ENCODE measurements at places on chromosomes 6 and 20.
A peak's percentile ranks its signal among the peaks of the same experiment; 100 is the strongest.

- no peak for DNase-seq
Observed at GRCh38 chr6:28865401-28866204, 58.2 kb downstream of the TRIM27 start.

DNA sequence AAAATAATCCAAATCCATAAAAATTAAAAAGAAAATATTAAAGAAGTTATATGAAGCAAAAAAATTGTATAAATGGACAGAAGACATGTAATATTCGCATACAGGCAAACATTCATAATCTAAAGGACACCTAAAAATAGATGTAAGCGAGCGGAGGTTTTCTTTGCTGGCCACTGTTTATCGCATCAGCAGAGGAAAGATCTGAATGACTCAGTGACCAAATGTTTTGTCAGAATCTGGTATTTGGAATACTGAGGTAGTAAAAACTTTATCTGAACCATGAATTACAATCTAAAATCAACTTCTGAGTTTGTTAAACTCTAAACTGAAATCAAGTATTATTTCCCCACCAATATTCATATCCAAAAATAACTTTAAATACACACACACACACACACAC, 7.8 kb downstream of the TSPYL4 start:
- no peak for DNase-seq

DNA sequence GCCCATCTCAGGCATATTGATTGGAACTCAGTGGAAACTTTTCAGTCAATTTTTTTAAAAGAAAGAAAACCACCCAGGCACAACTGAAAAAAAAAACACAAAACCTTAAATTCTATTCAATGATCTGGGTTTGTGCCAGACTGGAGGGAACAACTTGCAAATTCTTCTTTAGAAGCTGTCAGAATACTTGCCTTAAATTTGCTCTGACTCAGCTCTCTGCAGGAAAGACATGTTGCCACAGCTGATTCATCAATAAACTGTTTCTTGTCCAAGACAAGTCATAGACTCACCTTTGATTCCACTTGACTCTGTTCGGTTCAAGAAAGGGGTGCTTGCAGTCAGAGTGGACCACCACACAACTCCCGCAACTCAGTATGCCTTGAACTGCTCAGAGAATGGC, 117.8 kb upstream of the F13A1 start:
- no peak for DNase-seq

GRCh38 chr6:75347898-75348610, 63.5 kb upstream of the TMEM30A start:
- no peak for DNase-seq

DNA sequence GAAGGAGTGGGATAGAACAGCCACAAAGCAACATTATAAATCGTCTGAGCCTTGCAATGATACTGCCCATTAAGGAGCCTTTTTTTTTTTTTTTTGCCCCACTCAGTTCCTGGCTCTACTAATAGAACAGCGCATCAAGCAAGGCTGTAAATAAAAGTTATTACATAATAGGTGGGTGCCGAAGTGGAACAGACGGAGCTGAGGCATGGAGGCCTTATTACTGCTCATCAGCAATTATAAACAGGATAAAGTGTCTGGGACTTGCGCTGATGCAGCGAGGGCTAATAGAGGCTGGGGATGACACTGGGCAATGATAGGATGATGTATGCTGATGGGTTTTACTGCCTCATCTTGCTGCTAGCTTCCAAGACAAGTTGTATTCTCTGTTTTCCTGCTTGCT, 272.1 kb downstream of the ZFAND3 start:
- DNase-seq, result no peak

DNA sequence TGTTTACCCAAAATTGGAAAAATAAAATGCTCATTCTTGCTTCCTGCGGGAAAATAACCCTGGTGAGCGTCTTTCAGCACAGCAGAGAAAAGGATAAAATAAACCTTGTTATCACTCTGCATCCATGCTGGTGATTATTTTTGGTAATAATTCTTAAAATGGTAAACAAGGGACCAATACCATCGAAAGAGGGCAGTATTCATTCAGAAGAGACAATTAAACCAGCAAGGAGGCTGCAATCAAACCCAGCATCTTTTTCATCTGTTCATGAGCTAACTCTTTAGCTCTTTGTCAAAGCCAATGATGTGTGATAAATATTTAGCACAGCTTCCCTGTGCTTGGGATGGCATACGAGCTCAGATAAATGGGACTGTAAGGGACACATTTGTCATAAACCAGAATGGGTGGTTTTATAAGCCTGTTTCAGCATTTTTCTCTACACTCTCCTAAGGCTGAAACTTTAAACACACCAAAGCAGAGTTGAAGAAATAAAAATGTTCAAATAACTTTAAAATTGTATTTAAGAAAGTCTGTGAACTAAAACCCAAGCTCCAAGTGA, 34.4 kb downstream of the CDH26 start:
- no peak for DNase-seq

DNA sequence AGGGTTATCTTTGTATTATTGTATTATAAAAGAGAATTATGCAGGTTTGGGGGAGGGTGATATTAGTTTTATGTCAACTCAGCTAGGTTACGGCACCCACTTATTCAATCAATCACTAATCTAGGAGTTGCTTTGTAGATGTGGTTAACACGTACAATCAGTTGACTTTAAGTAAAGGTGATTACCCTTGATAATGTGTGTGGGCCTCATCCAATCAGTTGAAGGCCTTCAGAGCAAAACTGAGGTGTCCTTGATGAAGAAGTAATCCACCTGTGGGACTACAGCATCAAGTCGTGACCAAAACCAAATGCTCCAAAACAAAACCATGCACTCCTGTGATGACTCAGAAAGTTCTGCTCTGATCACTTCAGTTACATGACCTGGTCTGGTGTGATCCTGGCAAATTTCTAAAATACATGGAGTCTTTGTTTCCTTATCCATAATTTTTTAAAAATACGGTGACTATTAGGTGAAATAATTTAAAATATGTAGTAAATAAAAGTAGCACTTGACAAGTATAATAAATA, 114.1 kb downstream of the IYD start:
- no peak for DNase-seq

DNA sequence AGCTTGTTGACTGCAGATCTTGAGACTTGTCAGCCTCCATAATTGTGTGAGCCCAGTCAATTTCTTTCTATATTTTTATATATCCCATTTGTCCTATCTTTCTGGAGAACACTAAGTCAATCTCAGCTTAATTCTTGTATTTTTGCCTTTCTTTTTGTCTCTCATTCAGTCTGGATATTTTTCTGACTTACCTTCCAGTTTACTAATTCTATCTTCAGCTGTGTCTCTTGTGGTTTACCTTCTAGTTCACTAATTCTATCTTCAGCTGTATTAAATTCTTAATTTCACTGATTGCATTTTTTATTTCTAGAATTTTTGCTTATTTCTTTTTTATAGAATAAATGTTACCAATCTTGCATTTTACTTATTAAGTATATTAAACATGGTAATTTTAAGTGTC, 17.8 kb upstream of the RFX6 start:
- no peak for DNase-seq

GRCh38 chr6:134097114-134097707, 44.8 kb upstream of the SLC2A12 start:
- peak; percentile 23 for DNase-seq

GRCh38 chr6:127554435-127555006, 22.5 kb upstream of the C6orf58 start:
- no peak for DNase-seq

DNA sequence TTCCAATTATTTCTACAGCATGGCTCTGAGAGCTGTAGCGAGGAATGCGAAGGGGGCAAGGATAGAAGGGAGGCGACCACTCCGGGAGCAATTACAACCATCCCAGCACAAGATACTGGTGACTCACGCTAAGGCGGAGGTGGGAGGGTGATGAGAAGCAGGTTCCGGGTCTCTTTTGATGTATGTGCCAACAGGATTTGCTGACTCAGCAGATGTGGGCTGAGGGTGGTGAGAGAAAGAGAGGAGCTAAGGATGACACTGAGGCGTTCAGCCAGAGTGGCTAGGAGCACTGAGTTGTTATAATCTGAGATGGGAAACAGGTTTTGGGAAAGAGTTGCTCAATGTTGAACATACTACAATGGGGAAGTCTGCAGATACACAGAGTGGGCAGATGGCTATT, 9.3 kb upstream of the TXNDC5 start:
- DNase-seq, result peak; percentile 10

DNA sequence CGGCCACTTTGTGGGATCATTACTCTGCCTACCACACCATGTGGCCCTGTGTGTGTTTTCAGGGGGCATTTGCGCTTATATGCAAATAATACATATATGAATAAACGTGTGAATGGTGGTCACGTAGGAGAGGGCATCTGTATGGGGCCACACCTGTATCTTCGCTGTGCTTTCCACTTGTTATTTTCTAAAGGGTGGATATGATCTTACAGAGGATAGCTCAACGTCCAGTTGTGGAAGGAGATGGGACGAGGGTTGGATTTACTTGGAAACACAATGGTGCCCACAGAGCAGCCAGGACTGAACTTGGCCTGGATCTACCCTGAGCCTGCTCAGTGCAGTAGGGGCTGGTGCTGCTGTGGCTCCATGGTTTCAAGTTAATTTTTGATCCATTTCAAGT, 93.3 kb downstream of the YTHDF1 start:
- no peak for DNase-seq

DNA sequence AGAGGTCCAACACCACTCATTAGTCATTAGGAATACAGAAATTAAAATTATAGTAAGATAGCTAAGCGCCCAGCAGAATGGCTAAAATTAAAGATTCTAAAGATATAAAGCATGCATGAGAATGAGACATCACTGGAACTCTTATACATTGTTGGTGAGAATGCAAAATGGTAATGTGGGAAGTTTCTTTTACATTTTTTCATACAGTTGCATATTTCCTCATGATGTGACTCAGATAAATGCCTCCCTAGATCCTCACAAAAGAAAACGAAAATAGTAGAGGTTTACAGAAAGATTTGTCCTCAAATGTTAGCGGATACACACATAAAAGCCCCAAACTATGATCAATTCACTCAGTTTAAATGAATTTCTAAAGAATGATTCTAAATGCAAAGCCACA, 633.7 kb upstream of the GJE1 start:
- no peak for DNase-seq

DNA sequence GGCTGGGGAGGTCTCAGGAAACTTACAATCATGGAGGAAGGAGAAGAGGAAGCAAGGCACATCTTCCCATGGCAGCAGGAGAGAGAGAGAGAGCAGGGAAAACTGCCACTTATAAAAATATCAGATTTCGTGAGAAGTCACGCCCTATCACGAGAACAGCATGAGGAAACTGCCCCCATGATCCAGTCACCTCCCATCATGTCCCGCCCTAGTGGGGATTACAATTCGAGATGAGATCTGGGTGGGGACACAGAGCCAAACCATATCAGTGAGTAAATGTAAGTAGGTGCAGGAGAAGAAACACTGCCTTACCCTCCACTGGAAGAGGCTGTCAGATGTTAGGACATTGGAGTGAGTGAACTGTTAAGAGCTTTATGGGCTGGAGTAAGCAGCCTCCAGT, 270.4 kb downstream of the TFAP2C start:
- no peak for DNase-seq

- DNase-seq, result no peak
Observed at GRCh38 chr6:145257704-145258103, 477.6 kb downstream of the EPM2A start.

DNA sequence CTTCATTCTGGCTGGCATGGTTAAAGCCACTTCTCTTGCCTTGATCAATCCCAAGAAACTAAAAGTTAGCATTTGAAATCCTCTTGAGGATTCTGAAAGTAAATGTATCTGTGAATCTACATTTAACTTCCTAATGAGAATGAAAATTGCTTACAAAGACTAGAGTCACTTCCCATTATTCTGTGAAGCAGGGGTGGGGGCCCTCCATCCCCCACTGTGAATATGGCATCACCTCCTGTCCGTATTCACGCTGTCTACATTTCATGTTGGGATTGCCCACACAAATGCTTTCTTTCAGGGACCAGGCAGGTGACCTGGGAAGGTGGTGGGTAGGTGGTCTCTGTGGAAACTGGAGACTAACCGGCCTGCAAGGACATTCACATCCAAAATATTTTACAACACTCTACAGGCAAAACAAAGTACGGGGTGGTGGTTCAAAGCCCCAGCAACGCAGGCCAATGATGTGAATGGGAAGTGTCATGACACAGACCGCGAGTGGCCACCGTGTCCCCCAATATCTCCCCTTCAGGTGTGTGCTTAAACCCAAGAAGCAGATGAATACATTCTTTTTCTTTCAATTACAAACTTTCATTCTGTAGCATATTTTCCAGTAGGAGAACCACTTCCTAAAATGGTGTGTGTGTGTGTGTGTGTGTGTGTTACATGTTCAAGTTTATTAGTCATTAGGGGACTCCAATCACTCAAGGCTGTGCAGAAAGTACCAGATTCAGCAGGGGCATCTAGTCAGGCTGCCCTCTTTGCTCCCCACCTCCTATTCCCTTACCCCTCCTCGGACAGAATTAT, 132.2 kb downstream of the PRND start:
- no peak for DNase-seq

- no peak for DNase-seq
Observed at GRCh38 chr20:53575481-53576194, 18.0 kb downstream of the ZNF217 start.

DNA sequence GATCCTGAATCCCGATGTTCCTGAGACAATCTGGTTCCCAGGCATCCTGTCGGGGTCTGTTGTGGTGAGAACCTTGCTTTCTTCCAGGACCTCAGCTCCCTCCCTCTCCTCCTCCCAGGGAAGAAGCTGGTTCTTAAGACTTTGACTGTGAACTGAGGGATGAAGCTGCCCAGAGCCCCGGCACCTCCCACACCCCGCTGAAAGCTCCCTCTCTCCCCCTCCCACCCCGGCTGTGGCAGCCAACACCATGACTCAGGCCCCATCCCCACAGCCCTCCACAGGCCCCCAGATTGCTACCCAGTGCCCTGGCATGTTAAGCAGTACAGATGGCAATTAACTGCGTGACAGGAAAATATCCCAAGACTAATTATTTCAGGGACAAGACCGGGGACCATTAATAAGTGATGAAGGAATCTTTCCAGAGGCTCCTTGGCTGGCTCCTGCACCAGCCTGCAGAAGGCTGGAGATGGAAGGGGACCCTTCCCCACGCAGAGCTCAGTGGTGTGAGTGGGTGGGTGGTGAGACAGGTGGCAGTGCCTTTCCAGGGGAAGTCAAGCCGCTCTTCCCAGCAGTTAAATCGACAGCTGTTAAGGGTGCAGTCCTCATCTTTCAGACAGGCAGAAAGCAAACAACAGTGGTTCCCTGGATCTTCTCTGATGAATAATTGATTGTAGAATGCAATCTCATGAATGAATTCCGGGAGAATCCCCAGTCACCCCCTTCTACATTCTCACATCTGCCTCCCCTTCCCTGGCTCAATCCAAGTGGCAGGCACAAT, 237.9 kb downstream of the LRFN2 start:
- DNase-seq, result no peak

GRCh38 chr6:36419310-36419709, 23.3 kb downstream of the PXT1 start:
- DNase-seq, result no peak

- DNase-seq, result no peak
Observed at GRCh38 chr6:130010387-130010786, 8.0 kb upstream of the L3MBTL3 start.

DNA sequence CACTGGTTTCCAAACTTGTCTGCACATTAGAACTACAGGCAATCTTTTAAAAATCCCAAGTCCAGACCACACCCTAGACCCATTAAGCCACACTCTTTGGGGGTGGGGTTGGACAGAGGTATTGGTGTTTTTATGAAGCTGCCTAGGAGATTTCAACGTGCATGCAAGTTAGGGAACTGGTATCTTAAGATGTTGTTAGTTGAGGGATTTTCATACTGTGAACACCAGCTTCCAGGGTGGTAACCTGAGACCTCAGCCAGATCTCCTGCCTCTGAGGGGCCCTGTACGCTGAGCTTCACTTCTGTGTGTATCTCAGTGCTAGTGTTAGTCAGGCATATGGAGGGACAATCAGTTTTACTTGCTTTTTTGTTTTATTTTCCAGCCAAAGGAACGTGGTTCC, 138.0 kb downstream of the UTRN start:
- DNase-seq, result no peak

All from activated T-helper 1 cell treated with anti-CD3 and anti-CD28 coated beads, Interleukin-2, amount 50 U/mL, for 16 hours (primary cell).